CD4-positive, alpha-beta T cell treated with Interleukin-12 subunit alpha and Interleukin-12 subunit beta, for 1 hour (primary cell): ENCODE measurements at places on chromosomes 3 and 15.

DNA sequence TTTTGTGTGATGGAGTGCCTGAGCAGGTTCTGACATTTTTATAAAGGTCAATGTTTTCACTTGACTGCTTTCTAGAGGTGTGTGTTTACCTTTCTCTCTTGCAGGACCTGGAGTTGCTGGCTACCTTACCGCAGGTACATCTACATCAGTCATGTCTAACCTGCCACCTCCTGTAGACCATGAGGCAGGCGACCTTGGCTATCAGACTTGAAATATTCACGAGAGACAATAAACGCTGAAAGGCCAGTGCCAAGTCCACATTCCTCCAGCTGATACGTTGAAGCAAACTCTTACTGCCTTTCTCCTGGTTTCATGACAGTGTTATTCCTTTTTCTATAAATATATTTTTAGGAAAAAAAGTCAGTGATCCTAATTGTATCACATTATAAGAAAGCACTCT is 59.0 kb upstream of the ACKR4 start:
- DNase-seq: no peak

DNA sequence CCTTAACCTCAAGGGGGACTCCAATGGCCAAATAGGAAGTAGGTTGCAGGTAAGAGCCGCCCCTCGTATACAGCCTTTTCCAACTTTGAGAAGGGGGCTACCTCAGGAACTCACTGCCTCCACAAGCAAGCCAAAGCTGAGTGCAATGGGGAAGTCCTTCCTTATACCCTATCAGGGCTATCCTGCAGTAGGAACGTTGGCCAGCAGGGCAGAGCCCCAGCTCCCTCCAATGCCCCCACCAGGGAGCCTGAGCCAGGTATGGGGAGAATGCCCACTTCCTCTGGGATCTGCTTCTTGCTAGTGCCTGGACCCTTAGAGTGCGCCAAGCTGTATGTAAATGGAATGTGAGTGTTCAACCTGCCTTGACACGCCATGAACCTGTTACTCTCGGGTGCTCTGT is 16.3 kb downstream of the CACNA2D2 start:
- no peak for DNase-seq

GRCh38 chr3:82004266-82004665 is 242.8 kb upstream of the GBE1 start:
- DNase-seq: no peak

DNA sequence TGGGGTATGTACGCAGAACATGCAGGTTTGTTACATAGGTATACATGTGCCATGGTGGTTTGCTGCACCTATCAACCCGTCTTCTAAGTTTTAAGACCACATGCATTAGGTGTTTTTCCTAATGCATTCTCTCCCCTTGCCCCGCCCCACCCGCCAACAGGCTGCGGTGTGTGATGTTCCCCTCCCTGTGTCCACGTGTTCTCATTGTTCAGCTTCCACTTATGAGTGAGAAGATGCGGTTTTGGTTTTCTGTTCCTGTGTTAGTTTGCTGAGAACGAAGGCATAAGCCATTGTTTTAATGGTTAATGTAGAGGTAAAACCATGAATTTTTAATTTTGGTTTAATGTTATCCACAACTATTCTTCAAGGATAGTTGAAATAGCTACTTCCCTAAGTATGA is 346.8 kb upstream of the EPHA6 start:
- DNase-seq: no peak

- peak; percentile 2 for DNase-seq
These were observed 75.3 kb upstream of the BOC start for GRCh38 chr3:113136071-113136470.

DNA sequence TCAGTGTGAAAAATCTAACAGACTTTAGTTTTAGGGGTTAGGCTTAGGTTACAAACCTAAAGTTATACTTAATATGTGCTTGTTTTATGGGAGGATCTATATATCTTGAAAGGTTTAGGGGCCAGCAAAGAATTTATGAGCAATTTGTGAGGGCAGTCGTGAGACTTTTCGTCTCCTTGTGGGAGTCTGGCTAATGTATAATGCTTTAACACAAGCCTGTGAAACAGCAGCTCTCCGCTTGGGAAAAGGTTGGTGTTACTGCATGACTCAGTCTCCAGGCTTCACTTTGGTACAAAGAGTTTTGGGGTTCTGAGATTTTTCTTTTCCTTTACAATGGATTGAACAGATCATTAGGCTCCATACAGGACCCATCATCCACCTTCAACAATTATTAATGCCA is 79.0 kb upstream of the MFGE8 start:
- no peak for DNase-seq

GRCh38 chr15:63176302-63176701 is 13.1 kb upstream of the RAB8B start:
- no peak for DNase-seq

- no peak for DNase-seq
These were observed 401.7 kb upstream of the CDIN1 start for GRCh38 chr15:36177590-36178302.

- no peak for DNase-seq
These were observed 55.0 kb upstream of the SOX14 start for GRCh38 chr3:137709011-137709601.

DNA sequence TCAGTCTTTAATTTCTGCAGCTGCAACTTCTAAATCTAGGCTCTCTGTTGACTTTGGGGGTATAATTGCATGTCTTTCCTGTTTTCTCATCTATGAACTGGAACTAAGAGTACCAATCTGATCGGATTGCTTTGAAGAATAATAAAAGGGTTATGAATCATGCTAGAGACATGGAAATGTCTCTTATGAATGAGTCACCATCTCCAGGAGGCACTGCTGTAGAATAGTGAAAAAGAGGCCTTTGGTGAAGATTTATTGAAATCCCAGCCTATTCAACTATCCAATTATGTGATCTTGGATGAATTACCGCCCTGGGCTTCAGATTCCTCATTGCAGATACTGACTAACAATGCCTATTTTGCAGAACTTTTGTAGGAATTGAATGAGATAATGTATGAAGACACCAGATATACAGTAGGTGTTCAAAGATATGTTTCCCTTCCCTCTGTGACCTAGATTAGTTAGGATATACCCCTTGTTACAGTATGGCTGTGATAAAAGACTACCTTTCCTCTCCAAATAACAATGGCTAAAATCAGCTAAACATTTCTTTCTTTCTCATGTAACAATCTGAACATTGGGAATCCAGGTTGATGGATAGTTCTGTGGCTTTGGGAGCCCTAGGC is 11.5 kb upstream of the CMTM8 start:
- no peak for DNase-seq

DNA sequence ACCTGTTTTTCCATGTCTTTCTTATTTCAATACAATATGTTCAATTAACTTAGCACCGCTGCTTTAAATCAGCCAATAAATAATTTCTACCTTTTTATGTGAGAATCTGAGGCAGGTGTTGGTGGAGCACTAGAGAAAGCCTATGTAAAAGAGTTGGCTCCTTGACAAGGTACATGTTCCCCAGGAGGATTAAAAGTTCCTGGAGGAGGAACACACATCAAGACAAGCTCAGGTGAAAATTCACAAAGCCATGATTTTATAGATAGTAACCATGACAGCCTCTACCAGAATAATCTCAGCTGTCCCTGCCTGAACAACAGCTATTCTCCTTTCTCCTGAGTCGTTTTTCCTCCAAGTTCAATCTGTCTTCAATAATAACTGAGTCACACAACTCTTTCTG is 3.4 kb upstream of the ZBED2 start:
- no peak for DNase-seq

GRCh38 chr3:150454622-150455021 is 46.5 kb downstream of the TSC22D2 start:
- no peak for DNase-seq

DNA sequence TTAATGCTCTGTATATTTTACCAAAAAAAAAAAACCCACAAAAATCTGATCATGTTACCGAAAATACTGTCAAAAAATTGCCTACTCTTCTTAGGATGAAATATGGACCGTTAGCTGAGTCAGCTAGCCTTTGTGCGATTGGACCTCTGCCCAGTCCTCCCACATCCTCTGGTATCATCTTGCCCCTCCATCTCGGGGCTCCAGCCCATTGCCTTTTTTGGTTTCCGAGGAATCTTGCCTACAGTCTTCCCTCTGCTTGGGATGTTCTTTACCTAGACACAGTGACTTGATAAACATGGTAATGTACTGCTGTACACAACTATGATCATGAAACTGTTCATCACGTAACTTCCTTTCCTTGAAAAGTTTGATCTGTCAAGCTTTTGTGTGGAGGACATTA is 371.4 kb downstream of the SV2B start:
- DNase-seq: peak; percentile 30

DNA sequence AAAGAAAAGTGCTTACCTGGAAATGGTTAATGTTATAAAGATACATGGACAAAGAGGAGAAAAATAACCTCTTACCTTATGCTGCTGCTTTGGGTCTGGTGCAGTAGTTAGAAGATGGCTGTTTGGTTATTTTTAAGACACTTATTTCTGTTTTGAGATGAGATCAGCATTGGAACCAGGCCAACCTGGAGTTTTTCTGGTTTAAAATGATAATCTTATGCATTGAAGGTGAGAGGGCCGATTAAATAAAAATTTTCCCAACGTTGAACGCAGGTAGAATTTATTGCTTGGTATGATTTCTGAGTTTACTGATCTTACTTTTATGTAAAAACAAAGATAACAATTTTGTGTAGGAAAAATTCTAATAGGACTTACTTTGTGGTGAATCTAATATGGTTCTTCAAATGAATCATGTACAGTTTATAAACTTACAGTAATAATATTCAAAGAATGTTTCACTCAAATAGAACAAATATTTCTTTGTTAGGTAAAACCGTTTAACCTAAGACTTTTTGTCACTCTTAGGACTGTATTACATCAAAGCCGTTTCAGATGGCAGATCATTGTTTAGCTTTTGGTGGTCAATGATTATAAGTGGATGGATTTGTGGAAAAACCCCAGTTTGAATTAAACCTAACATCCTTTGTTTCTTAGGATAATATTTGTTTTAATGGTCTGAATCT is 14.9 kb downstream of the UBE2E2 start:
- no peak for DNase-seq

DNA sequence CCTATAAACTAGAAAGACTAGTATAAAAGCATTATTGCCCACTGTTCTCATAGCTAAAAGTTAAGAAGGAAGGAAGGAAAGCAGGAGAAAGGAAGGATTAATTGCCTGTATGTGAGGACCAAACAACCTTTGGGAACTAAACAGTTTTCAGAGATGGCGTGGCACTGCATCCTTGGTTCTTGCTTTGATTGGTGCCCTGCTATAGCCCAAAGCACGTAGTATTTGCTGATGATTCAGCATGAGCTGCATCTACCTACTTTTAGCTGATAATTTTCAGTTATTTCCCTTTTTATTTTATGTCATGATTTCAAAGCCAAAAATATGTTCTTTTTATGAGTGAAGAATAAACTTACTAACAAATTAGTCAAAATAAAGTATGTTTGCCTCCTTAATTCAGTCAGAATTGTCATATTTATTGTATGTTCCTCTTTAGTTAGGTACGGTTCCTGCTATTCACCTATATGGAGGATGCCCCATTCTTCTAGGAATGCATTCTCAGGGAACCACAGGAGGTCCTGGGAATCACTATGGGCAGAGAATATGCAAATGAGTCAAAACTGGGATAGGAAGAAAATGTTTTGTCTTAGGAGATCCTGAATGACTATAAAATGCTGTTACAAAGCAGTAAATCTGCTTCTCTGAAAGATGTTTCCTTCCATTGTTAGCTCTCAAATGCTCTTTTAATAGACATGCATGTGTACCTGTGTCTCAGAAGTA is 65.4 kb upstream of the THSD4 start:
- no peak for DNase-seq

DNA sequence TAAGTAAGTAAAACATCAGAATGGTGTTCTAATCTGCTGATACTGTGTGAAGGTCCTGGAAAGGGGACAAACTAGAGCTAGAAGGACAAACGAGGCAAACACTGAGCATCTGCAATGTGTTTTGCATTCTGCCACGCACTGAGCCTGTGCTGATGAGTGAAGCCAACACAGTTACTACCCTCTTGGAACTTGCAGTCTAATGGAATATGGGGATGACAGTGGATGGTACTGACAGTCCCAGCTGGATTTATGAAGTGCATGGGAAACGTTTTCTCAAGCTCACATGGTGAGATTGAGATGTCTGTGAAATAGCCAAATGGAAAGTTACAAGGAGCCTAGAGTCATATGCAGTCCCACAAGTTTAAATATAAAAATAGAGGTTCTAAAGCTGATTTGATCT is 86.6 kb downstream of the FOXB1 start:
- DNase-seq: no peak

GRCh38 chr3:171873580-171873979 is 30.4 kb downstream of the TMEM212 start:
- DNase-seq: no peak

DNA sequence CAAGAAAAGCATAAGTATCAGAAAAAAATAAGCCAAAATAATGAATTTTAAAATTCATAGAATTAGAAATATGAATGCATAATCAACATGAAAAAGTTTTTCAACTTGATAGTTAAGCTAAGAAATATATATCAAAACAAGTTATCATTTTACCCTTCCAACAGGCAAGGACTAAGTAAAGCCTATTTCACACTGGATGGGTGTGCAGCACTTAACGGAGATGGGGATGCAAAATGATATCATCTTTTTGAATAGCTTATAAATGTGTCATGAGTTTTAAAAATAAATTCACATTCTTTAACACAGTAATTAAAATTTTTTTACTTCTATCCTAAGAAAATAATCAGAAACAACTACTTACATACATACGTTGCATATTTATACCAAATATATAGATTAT is 20.9 kb downstream of the PIK3R4 start:
- DNase-seq: no peak

DNA sequence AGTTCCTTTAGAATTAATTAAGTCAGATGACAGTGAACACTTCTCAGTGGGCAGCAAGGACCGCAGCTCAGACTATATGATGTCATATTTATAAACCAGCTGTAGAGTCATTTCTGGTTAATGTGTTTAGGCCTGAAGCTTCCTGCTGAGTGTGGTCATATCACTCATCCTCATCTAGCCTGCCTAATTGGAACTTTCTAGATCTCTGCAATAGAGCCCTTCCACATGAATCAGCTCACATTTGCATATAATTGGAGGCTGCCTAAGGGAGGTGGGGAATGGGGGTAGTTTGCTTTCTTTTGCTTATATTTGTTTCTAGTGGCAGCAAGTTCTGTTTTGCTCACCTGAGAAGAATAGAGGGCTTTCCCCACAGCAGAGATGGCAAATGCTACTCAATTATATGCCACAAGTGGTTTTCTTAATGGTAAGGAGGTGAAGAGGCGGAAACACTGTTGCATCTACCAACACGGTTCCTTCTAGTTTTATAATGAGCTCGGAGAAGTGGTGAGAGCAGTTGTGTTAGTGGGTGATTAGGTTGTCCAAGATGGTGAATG is 148.1 kb downstream of the KLHL25 start:
- peak; percentile 76 for DNase-seq

GRCh38 chr3:108004647-108005046 is 86.2 kb downstream of the CD47 start:
- no peak for DNase-seq

DNA sequence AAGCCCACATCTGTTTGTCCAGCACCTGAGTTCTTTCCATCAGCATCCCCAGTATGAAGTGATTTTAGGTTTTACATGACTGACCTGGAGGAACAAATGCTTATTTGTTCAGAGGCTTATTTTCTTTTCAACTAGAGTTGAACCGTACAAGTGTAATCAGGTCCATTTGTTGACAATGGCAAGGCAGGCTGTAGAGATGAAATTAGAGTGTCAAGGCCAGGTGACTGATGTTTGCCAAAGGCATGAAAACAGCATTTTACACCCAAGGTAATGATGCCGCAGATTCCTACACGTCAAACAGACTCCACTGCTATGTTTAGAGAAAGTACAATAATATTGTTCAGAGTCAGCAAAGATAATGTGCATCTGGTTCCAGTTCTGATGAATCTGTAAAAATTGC is 96.5 kb downstream of the KCNAB1 start:
- DNase-seq: no peak
